Cerebellum (tissue), 4 donors: ENCODE measurements at places on chromosomes 13 and 19. TPM values are rescaled to one million over a fixed set of nuclear protein-coding genes. Genes with fewer than 3 reads are reported as not detected.

TSSK6 gene
- total RNA-seq, result 1.2 TPM

F7 gene
- total RNA-seq, result 0.36 TPM

TSKS gene
- not detected for total RNA-seq

ANKLE1 gene
- 1.4 TPM for total RNA-seq

DNA sequence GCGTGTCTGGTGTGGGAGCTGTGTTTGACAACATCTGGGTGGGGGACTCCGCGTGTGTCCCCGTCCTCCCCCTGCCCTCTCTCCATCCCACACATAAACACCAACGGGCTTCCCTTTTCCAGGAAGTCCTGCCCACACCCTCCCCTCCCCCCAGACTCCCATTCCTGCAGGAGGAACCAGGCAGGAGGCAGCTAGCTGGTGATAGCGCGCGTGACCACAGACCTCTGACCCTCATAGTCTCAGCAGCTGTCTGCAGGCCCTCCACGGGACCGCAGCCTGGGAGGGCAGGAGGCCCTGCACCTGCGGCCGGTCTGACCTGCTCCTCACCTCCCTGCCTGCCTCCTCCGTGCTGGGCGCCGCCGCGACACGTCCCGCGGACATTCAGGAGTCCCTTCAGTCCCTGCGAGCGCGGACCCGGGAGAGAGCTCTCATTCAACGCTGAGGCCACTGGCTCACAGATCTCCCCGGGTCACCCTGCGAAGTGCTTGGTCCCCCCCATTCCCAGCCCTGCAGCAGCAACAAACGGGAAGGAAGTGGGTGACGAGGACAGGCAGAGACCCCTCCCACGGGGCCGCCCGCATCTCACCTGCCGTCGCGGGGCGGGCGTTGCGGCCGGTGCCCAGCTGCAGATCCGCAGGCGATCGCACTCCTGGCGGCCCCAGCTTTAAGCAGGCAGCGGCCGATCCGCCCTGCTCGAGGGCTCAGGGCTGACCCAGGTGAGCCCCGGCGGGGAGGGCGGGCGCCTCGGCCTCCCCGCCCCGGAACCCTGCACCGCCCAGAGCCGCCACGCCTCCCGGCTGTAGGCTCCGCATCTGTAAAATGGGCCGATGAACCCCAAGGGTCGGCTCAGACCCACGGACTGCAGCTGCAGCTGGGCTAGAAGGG, 1.1 kb upstream of the ACP5 start:
- no peak for DNase-seq

GRCh38 chr13:94556621-94557020, 39.3 kb downstream of the TGDS start:
- no peak for DNase-seq

GRCh38 chr13:111790621-111791020, 276.3 kb upstream of the SOX1 start:
- DNase-seq, result no peak

GRCh38 chr13:27425918-27426630, 1.7 kb downstream of the GTF3A start:
- DNase-seq, result peak; percentile 65

DNA sequence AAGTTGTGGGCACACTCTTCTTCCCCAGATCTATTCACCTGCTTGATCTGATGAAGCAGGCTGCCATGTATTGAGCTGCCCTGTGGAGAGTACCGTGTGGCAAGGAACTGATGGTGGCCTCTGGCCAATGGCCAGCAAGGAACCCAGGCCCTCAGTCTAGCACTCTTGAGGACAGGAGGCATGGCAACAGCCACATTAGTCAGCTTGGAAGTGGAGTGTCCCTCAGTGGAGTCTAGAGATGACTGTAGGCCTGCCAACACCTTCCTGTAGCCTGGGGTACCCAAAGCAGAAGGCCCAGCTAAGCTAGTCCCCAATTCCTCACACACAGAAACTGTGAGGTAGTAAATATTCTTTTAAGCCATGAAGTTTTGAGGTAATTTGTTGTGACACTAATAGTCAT, 412.5 kb downstream of the DACH1 start:
- DNase-seq, result no peak

DNA sequence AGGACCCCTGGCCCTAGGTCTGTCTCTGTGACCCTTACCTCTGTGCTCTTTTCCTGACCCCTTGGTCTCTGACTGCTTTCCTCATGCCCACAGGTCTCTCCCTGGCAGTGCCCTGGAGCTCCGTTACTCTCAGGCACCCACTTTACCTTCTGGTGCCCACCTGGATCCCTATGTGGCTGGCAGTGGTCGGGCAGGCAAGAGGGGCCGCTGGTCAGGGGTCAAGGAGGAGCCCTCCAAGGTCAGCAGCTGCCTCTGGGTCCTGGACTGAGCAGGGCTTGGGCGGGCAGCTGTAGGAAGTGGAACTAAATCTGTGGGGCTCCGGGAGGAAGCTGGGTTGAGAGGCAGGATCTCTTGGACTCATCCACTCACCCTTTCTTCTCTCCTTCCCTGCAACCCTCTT, 16.3 kb downstream of the PPFIA3 start:
- no peak for DNase-seq

GRCh38 chr13:107329991-107330390, 762.1 kb upstream of the ARGLU1 start:
- no peak for DNase-seq

DNA sequence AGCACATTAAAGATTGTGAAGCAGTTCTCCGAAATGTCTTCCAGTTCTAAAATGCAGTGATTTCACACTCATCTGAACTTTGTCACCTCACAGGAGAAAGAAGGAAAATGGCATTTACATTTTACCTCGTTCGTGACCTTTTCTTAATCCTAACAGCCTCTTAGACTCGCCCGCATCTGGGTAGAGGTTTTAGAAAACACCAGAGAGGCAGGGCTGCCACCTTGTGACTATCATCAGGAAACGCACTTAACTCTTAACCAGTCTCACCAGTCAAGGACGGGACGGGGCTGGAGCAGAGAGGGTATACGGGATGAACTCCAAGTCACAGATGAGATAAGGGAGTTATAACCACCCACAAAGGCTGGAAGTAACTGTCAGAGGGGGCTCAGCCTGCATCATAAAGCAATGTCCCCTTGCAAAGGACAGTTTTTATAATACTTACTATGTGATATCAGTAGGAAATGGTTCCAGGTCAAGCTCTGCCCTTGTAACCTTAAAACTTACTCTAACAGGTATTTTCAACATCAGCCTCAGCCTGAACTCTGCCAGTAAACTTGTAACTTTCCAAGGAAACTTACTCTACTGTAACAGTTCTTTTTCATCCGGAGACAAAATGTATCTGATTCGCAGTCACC, 8.6 kb upstream of the CEACAM6 start:
- peak; percentile 33 for DNase-seq

GRCh38 chr13:113526466-113527220, 36.1 kb upstream of the DCUN1D2 start:
- no peak for DNase-seq

DNA sequence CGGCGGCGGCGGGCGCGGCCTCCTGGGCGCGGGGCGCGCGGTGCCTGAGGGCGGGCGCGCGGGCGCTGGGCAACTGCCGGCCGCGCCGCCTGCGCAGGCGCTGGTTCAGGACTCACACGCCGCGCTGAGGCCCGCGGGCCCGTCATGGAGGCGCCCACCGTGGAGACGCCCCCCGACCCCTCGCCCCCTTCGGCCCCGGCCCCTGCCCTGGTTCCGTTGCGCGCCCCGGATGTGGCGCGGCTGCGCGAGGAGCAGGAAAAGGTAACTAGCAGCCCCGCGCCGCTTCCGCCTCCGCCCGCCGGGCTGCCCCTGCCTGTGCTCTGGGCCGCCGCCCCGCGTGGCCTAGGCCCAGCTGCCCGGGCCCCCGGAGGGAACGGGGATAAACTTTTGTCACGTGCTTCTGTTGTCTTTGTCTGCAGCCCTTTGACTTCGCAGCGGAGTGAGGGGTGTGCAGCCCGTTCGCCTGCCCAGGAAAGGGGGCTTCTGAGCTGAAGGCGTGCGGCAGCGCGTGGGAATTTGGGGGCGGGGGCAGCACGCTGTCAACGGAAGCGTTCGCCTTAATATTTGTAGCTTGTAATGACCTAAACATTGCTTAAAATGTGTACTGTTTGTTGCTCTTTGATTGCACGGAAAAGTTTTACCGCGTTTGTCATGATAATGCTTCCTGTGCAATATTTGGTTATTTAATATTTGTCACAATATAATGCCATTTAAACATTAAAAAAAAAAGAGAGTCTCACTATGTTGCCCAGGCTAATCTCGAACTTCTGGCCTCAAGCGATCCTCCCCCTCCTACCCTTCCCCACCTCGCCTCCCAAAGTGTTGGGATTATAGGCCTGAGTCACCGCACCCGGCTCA, 594 bp downstream of the URI1 start:
- DNase-seq, result peak; percentile 62

- DNase-seq, result peak; percentile 65
Measured at GRCh38 chr13:23856008-23856750, 33.0 kb downstream of the MIPEP start.

- no peak for DNase-seq
Measured at GRCh38 chr13:113959198-113959597, 14.7 kb downstream of the C13orf46 start.

- DNase-seq, result no peak
Measured at GRCh38 chr13:97758317-97758716, 195.2 kb upstream of the IPO5 start.

DNA sequence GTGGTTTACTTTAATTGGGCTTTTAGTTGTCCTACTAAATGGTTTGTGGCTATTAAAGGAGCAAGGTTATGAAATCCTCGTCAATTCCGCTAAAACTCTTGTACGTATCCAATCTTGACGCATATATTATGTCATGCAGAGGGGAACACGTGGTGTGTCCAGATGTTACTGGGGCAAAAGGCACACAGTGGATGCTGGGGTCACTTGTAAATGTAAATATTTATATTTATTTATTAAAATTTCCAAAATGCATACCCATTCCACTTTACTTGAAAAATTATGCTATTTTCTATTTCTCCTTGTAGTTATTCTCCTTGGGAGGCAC, 36.7 kb upstream of the SLC46A3 start:
- no peak for DNase-seq

GRCh38 chr19:53521373-53522202, 16.4 kb upstream of the ZNF331 start:
- DNase-seq, result no peak

DNA sequence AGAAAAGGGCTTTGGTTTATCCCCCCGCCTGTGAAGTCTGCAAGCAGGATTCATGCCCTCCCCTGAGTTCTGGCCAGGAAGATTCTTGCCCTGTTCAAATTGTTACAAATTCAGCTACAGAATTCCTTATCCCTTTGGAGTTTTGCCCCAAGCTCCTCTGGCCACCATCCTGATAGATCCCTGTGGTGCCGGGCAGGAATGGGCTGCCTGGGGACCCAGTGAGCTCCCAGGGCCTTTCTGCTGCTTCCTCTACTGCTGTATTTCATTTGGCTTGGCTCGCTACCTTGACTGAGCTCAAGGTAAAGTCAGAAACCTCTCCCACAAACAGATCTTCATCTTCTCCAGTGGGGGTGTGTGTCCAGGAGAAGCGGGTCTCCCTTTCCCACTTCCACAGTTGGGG, 194.6 kb upstream of the NBEA start:
- DNase-seq, result no peak

- no peak for DNase-seq
Measured at GRCh38 chr19:39183104-39183503, 13.7 kb upstream of the NCCRP1 start.
